HS-5 (cell line): ENCODE measurements at places on chromosomes 6 and 20.

GRCh38 chr6:167573461-167574215 lies 248.8 kb downstream of the TTLL2 start:
- no peak for DNase-seq

- peak; percentile 57 for DNase-seq
Measured at GRCh38 chr20:45833883-45834796, 541 bp downstream of the SNX21 start.

- DNase-seq: no peak
Measured at GRCh38 chr20:24543741-24544140, 74.3 kb downstream of the SYNDIG1 start.

DNA sequence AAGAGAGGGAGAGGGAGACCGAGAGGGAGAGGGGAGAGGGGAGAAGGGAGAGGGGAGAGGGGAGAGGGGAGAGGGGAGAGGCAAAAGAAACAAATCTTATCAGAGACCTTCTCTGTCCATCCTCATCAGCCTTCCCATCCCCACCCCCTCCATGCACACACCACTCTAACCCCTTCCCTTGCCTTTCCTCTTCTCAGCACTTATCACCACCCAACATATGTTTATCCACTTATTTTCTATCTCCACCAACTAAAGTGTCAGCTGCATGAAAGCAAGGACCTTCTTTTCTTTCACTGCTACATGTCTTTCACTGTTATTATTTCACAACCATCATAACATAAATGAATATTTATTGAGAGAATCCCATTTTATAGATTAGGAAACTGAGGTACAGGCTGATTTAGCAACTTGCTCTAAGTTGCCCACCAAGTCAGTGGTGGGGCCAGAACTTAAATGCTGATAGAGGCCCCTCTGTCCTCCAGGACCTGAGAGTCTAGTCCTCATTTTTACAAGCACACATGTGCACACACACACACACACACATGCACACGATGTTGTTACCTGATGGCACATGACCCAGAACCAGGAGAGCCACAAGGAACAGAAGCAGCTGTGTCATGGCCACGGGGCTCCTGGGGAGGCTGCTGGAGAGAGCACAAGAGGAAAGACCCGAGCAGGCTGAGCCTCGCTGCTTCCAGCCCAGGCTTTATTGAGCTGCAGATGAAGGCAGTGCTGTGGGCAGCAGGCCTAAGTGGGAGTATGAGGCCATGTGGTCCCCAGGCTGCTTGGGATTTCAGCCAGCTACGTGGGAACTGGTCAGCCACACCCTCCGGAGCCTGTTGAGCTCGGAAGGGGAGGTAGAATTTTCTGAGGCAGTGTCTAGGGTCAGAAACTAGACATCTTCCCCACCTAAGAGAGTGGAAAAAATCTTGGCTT lies 2.3 kb downstream of the DEFB124 start:
- DNase-seq: no peak

DNA sequence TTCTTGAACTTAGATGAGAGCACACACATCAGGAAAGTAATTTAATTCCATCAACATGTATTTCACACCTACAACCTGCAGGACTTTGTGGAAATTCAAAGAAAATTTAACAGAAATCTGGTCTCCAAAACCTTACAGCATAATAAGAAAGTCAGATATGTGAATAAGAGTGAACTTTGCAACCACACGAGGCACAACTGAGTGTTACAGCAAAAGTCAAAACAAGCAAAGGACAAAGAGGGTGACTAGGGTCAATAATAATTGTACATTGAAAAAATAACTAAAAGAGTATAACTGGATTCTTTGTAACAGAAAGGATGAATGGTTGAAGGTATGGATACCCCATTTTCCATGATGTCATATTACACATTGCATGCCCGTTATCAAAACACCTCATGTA lies 113.8 kb downstream of the MTFR2 start:
- no peak for DNase-seq

- peak; percentile 61 for DNase-seq
Measured at GRCh38 chr6:73121421-73121993, 103.8 kb downstream of the KHDC1L start.

DNA sequence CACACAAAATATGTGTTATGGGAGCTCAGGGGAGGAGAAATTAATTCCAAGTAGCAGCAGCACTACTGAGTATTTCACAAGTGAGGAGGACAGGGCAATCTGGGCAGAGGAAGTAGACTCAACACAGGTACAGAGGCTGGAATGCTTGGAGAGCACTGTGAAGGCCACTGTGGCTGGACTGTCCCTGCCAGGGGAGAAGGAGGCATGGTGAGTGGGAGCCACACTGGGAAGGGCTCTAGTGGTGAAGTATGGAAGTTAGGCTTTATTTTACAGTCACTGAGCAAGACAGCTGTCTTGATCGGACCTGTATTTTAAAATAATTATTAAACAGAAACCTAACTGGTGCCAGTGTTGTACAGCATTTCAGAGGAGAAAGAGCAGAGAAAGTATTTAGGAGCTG lies 28.8 kb downstream of the FAM229B start:
- no peak for DNase-seq

DNA sequence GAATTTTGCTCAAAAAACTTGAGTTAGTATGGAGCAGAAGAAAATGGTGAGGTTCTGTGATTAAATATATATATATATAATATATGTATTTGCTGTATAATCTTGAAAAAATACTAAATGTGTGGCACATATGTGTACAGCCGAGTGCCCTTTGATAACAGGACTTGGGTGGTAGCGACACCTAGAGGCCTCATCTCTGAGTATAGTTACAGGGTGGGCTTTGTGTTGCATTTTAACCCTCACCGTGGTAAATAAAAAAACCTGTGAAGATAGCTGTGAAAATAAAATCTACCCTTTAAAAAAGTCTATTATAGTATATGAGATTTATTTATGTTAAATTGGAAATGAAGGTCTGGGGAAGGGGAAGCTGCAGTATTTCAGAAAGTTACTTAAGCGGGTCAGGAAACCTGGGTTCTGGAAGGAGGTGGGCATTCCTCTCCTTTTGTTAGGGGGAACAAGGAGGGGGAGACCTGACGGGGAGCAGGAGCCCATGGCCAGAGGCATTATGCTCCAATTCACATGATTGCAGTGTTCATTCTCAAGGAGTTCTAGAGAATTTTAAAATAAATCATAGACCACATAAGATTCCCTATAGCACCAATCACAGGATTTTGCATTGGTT lies 82.7 kb downstream of the SH3BGRL2 start:
- DNase-seq: no peak

DNA sequence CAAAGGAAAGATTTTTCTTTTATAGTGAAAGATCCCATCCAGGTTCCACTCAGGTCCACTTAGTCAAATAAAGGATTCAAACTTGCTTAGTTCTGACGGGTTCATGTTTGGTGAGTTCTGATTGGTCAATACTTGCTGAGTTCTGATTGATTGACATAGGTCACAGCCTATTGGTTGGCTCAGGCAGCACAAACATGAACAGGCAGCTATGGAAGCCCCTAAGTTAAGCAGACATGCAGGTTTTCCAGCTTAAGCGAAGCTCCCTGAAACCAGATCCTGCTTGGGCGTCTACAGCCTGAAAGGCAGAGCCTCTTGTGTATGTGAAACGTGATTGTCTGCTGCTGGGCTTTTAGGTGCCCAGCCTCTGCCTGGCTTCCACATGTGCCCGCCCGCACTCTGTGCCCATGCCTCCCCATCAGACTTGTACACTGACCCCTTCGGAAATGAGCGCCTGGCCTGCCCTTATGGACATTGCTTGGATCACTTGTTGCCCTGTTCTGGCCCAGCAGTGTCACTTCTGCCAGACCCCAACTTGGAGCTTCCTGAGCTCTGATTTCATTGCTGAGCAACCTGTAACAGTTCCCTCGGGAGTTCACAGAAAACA lies 45.4 kb upstream of the ECI2 start:
- DNase-seq: no peak

DNA sequence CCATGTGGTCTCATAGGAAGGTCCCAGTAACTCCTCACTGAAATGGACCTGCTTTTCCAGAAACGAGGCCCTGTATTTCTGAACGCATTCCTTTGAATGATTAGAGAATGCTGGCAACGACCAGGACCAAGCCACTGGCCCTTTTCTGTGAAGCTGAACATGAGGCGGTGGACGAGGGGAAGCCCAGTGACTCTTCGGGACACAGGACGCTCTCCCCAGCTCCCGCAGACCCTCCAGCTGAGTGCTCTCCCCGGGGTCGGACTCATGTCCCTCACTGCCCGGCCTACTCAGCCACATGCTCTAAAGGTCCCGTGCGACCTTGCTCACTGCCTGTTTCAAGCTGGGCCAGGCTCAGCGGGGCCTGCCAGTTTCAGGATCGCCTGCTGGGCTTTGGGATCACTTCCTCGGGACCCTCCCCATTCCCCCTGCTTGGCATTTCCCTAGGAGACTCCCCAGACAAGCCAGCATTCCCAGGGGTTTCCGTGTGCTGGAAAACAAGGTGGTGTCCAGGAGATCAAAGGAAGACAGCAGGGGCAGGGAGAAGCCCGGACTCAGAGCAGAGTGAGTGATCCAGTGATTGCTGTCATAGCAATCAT lies 2.6 kb upstream of the CST9 start:
- DNase-seq: no peak

GRCh38 chr6:24149836-24150235 lies 23.8 kb downstream of the NRSN1 start:
- DNase-seq: no peak

GRCh38 chr6:11258260-11259237 lies 26.1 kb upstream of the NEDD9 start:
- no peak for DNase-seq

DNA sequence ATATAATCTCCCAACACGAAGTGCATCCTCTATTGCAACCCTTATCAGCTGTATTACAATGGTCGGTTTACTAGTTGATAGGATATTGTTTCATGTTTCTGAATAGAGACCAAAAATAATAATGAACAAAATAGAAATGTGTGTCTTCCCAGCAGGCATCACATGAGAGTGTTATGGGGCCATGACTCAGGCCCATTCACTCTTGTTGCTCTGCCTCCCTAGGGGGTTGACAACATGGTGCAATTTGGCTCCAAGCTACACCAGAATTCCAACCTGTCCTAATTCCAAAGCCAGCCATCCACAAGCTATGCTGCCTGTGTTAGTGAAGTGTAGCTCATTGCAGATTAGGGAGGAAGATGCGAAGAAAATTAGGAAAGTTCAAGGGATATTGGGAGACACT lies 13.1 kb upstream of the SAYSD1 start:
- no peak for DNase-seq

- DNase-seq: no peak
Measured at GRCh38 chr6:166803471-166803870, 152.9 kb downstream of the RNASET2 start.

GRCh38 chr20:46946181-46946624 lies 51.6 kb downstream of the EYA2 start:
- DNase-seq: no peak
